ENCODE measurements at places on chromosomes 3 and 15.

- peak; percentile 46 for DNase-seq
Observed at GRCh38 chr15:78264304-78265136, at the start of gene DNAJA4. Gene DNAJA4, plus strand, starts transcription at chr15:78264562. Its CDS starts 202 bp downstream, at chr15:78264764.

GRCh38 chr3:165640970-165641369, 196.3 kb downstream of the BCHE start:
- no peak for DNase-seq

DNA sequence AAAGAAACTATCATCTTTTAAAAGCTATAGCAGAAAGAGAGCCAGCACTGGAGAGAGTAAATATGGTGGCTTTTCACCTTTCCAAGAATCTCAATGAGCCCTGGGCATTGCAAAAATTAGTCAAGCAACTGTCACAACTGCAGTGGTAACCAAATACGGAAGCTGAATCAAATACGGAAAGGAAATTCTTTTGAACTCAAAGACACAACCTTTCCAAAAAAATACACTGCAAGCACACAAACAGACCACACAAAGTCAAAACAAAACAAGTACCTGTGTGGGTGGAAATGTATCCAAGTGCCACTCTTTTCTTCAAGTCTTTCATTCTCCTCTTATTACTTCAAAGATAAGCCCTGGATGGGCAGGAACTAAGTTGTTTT, 17.6 kb downstream of the VGLL4 start:
- DNase-seq = no peak

DNA sequence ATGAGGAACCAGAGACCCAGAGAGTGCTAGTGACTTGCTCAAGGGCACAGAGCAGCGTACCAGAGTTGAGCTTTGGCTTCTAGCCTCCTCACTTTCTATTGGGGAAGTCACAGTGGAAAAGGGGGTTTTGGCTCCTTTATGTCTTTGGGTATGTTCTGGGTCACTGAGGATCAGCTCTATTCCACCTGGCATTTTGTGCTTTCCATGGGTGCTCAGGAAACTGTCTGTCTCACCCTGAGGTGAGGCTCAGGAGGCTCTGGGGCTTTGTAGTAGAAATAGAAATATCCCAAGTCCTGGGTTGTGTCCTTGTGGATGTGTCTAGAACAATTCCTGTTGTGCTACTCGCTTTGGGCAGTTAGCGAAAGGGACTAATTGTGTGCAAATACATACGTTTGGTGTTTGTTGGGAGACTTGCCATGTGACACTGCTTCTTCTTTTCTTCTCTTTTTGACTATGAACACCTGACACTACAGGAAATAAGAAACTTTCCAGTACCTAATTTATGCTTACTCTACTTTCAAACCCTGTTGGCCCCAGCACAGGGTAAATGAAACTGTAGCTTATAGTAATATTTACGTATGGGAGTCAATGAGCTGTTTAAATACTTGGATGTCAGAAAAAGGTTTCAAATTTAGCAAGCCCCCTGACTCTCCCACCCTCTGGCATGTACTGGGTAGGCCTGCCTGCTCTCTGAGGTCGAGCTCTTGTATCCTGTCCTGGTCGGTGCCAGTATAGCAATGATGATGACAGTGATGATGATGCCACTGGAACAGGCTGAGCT, 35.6 kb downstream of the SMAD3 start:
- DNase-seq = no peak

DNA sequence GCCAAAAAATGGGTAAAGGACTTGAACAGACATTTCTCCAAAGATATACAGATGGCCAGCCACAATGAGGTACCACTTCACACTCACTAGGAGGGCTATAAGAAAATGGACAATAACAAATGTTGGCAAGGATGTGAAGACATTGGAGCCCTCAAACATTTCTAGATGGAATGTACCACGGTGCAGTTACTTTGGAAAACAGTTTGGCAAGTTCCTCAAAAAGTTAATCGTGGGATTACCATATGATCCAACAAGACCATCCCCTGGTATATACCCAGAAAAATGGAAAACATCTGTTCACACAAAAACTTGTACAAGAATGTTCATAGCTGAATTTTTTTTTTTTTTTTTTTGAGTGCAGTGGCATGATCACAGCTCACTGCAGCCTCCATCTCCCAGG, 15.9 kb upstream of the HRH1 start:
- no peak for DNase-seq

GRCh38 chr15:48522123-48522522, 123.4 kb downstream of the FBN1 start:
- no peak for DNase-seq

DNA sequence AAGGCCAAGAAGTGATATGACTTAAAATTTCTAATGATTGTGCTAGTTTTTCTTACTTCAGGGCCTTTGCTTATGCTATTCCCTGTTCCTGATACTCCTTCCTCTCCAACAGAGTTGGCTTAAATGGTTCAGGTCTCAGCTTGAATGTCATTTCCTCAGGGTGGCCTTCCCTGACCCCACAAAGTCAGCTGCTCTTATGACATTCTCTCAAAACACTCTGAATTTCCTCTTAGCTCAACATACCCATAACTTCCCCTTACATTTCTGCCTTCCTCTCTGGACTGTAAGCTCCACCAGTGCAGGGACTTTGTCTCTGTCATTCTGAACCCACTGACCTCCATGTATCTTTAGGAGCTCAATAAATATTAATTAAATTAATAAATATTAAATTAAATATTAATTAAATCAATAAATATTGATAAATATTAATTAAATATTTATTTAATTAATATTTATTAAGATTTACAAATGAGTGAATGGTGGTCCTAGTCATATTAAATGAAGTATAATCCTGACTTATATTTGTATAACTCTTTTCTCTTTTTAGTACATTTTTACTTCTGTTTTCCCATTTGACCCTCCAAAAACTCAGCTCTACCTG, 17.9 kb upstream of the TMCC1 start:
- DNase-seq = no peak

GRCh38 chr3:15989419-15989818, 185.1 kb upstream of the GALNT15 start:
- no peak for DNase-seq

DNA sequence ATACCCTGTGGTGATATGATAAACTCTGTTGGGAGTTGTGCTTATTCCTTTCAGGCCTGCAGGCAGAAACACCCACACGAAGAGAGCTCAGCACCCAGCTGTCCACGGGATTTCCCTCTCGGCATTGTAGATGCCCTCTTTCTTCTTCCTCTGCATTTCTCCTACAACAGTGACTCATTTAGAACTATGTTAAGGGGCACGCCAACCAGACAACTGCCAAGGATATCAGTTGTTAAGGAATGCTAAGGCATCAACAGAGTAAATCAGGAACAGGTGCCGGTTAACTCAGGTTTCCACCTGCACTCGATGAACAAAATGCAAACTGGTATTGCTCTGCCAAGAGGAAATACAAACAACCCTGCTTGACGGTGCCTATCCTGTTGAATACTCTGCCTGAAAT, 270.0 kb upstream of the PEX5L start:
- DNase-seq = no peak

DNA sequence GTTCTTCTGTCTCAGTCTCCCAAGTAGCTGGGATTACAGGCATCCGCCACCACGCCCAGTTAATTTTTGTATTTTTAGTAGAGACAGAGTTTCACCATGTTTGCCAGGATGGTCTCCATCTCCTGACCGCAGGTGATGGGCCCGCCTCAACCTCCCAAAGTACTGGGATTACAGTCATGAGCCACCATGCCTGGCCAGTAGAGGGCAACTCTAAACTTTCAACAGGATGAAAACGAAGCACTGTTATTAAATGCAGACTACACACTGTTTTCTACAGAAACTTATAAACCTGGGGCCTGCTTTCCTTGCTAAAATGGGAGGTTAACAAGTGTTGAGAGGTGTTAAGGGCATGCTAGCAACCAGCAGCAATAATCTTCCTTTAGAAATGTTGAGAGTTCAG, 7.6 kb downstream of the ARPC4 start:
- DNase-seq = no peak

- peak; percentile 10 for DNase-seq
Observed at GRCh38 chr3:33131331-33132018, 17.7 kb downstream of the CRTAP start.

DNA sequence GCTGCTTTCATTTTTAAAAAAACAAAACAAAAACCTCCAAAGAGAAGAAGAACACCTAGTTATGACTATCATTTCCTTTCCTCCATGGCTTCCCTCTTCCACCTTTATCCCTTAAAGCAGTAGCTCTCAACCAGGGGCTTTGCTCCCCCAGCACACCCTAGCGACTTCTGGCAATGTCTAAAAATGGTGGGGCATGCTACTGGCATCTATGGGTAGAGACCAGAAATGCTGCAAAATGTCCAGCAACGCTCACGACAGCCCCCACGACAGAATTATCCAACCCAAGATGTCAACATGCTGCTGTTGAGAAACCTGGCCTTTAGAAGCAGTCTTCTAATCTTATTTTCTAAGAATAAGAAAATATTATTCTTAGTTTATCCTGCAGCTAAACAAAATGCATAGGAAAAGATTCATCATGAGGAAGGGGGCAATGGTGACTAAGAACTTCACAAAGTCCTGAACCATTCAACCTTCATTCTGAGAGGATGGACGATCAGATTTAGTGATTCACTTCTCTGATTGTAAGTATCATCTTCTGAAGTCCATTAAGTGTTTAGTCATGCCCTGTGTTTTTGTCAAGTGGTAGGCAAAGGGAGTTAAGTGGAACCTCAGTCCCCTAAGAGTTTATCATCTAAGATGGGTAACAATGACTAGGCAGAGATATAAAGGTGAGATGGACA, 81.7 kb downstream of the CCNL1 start:
- no peak for DNase-seq

DNA sequence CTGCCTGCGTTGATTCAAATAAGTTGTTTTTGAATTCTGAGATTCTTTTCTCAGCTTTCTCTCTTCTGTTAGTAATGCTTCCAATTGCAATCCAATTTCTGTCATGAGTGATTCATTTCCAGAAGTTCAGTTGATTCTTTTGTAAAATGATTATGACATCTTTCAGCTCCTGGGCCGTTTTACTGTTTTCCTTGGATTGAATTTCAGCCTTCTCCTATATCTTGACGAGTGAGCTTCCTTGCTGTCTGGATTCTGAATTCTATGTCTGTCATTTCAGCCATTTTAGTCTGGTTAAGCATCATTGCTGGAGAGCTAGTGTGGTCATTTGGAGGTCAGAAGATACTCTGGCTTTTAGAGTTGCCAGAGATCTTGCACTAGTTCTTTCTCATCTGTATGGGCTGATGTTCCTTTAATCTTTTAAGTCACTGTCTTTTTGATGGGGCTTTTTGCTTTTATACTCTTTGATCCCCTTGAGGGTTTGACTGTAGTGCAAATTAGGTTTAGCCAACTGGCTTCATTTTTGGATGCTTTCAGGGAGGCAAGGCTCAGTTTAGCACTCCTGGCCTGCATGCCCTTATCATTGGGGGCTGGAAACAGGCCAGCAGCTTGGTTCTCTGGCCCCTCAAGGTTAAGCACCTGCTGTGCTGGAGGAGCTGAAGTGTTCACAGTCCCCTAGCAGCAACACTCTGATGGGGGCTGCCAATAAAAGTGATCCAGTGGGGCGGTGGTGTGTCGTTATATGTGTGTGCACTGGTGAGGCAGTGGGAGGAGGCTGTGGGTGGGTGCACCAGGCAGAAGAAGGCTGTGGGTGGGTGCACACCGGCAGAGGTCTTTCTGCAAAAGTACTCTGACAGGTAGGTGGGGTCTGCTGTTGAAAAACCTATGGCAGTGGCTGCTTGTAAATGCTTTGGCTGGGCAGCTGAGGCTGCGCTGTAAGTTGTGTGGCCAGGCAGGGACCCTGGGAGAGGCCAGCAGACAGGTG, 51.2 kb downstream of the MCTP2 start:
- no peak for DNase-seq

DNA sequence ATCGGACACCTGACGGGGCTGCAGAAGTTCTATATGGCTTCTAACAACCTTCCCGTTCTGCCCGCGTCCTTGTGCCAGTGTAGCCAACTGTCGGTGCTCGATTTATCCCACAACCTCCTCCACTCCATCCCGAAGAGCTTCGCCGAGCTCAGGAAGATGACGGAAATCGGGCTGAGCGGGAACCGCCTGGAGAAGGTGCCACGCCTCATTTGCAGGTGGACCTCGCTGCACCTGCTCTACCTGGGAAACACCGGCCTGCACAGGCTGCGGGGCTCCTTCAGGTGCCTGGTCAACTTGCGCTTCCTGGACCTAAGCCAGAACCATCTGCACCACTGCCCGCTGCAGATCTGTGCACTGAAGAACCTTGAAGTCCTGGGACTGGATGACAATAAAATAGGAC, 9.8 kb upstream of the LRRC34 start:
- DNase-seq = no peak

DNA sequence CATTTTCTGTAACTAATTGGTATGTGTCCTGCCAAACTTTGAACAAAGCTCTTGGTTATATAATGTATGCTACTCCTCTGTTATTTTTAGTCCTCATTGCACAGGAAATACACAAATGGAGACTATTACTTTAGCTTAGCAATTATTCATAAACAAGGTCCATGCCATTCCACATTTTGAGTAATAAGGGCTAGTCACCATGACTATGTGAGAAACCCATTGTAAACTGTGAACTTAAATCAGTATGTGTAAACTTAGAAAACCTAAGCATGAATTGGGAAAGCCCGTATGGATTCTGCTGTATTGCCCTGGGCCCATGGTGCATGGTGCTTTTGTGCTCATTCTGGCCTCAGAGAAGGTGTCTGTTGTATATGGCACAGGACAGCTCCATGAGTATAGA, 100.3 kb downstream of the HCN4 start:
- DNase-seq = no peak

DNA sequence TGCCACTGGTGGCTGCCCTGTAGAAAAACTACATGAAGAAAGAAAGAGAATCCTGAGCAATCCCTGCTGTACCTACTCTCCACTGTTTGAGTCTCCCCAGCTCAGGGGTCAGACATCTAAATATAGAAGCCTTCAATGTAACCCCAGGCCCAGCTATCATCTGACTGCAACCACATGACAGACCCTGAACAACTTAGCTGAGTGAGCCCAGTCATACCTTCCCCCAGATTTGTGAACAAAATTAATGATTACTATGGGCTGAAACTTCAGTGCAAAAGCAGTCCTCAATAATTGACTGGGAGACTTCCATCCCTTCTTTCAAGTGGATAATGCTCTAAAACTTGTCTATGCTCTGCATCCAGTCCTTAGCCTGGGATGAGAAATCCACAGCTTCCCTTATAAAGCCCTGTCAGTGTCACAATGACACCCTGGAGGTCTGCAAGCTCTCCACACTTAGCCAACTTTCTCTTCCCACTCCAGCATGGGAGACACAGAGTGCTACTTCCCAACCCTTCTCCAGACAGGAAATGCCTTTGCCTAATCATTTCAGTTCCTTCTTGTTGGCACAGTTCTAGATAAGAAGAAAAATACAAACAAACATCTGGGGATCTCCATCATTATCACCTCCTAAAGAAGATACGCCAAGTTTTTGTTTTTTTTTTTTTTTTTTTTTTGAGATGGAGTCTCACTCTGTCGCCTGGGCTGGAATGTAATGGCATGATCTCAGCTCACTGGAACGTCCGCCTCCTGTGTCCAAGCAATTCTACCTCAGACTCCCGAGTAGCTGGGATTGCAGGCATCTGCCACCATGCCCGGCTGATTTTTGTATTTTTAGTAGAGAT, 198.5 kb upstream of the GADL1 start:
- DNase-seq = no peak

All from stimulated activated CD8-positive, alpha-beta memory T cell treated with anti-CD3 and anti-CD28 coated beads, Interleukin-4, amount 100 ng/mL, for 1 hour (primary cell).